ENCODE measurements at places on chromosomes 6 and 20.

GRCh38 chr6:108576709-108577108 lies 16.0 kb downstream of the FOXO3 start:
- DNase-seq, result no peak

GRCh38 chr20:32896521-32897280 lies 38.0 kb downstream of the EFCAB8 start:
- DNase-seq, result no peak

GRCh38 chr20:24185791-24186190 lies 197.2 kb upstream of the GGTLC1 start:
- no peak for DNase-seq

DNA sequence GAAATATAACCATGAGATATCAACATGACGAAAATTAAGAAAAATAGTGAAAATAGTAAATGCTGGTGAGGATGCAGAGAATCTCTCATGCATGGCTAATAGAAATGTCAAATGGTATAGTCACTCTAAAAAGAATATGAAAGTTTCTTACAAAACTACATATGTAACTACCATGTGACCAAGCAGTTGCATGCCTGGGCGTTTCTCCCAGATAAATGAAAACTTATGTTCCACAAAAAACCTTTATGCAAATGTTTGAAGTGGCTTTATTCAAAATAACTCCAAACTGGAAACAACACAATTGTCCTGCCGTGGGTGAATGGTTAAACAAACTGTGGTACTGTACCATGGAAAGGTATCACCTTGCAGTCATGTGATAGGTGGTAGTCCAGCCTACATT lies 112.4 kb downstream of the HDGFL1 start:
- no peak for DNase-seq

DNA sequence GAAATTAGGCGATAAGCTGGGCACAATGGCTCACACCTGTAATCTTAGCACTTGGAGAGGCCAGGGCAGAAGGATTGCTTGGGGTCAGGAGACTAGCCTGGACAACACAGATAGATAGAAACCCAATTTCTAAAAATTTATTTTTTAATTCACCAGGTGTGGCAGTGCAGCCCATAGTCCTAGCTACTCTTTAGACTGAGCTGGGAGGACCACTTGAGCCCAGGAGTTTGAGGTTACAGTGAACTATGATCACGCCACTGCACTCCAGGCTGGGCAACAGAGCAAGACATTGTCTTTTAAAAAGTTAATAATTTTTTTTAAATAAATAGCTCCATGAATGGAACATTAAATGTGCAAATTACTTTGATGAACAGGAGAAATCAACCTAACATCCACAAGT lies 8.2 kb downstream of the ZNF318 start:
- no peak for DNase-seq
